ENCODE measurements at places on chromosomes 7 and 10.

- no peak for DNase-seq
These were observed 267.6 kb downstream of the SKIDA1 start for GRCh38 chr10:21257919-21258318.

DNA sequence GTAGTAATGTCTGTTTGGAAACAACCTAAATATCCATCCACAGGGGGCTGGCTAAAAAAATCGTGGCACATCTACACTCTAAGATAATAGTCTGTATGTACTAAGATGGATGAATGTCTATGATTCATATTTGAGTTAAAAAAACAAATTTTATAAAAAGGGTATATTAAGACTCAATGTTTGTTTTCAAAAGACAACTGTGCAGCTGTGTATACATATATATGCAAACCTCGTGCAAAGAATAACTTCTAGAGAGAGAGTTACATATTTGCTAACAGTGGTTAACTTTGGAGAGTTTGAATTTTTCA lies 323.5 kb downstream of the PLXNA4 start:
- no peak for DNase-seq

DNA sequence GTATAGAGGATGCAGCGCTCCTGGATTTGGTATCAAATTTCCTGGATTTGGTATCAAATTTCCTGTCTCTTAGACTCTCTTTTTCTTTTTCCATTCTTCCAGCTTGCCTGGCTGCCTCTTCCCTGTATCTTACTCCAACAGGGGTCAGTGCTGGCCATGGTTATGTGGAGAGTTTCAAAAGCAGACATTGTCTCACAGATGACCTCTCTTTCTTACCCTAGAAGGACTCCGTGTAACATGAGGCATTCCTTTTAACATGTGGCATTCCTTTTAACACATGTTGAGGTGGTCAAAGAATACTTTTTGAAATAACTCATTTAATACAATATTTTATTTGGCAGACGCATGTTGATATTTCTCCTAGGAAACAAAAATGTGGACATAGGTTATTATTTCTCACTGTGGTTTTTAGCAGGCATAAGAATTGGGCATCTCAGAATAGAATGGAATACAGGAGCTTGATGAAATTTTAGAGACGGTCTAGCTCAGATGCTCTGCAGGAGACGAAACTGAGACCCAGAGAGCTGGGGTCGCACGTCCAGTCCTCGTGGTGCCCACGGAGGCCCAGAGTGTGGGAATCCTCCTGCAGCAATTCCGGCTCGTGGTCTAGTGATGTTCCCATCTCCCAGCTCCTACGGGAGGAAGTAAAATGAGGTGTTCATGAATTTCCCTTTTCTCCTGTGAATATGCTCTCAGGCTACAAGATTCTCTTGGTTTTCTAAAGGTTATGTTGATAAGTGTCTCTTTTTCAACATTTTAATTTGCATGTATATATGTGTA lies 59.6 kb upstream of the PITRM1 start:
- DNase-seq, result no peak

- no peak for DNase-seq
These were observed 73.7 kb downstream of the INSIG1 start for GRCh38 chr7:155371331-155371883.

DNA sequence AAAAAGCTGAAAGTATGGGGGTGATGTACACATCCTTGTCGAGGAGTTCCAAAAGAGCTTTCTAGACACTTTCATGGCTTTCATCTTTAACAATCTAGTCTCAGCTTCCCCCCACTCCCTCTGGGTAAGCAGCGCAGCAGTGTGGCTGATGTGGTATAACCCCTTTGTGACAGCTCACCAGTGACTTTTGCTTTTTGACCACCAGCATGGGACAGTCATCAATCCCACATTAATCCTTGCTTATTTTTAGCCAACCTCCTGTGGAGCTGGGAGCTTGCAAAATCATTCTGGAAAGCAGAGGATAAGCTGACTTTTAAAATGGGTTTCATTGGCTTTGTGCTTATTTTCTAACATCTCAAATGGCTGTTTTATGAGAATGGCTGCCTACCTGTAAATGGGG lies 272.7 kb downstream of the HDAC9 start:
- no peak for DNase-seq
